ENCODE measurements at places on chromosomes 3 and 15. TPM values are rescaled to one million over a fixed set of nuclear protein-coding genes. Genes with fewer than 3 reads are reported as not detected.

DNA sequence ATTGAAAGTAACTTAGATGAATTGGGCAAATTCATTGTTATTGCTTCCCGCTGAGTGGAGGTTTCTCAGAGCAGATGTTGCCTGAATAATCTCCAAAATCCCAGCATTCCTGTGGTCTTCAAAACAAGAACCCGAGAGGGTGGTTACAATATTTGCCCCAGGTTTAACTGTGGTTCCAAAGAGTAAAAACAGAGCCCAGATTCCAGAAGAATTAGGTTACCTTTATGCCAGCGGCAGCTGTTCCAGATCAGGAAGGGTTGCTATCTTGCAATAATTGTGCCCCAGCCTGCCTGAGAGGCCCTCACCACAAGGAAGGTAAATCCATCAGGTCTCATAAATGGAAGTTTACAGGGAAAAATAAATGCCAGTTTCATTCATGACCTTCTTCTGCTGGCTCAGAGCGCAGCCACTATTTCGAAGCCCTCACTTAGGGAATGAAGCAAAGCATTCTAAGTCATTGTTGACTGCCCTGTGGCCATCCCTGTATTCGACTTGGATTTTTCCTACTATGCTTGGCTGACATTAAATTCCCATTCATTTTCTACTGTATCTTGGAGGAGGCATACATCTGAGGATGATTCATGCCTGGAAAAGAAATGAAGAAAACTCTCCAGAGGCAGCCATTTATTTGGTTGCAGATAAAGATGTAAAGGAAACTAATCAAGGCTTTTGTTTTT, 54.6 kb downstream of the SSUH2 start:
- H3K4me1 ChIP-seq = no peaks in the 10 kb centered on the region
- no peaks in the 10 kb centered on the region for H3K27me3 ChIP-seq
- peak overlapping the region; percentile 19 for H3K27ac ChIP-seq
- H3K4me3 ChIP-seq = no peak overlapping the region

Gene RETNLB
- total RNA-seq = not detected

Gene EPHB3
- 7.9 TPM for total RNA-seq

Gene CAMK1
- total RNA-seq = 25.2 TPM
